ENCODE measurements at places on chromosomes 13 and 19.

GRCh38 chr13:34004676-34005075, 186.7 kb downstream of the RFC3 start:
- DNase-seq = no peak

- no peak for DNase-seq
Measured at GRCh38 chr19:36797786-36798108, 25.1 kb upstream of the ZNF850 start.

DNA sequence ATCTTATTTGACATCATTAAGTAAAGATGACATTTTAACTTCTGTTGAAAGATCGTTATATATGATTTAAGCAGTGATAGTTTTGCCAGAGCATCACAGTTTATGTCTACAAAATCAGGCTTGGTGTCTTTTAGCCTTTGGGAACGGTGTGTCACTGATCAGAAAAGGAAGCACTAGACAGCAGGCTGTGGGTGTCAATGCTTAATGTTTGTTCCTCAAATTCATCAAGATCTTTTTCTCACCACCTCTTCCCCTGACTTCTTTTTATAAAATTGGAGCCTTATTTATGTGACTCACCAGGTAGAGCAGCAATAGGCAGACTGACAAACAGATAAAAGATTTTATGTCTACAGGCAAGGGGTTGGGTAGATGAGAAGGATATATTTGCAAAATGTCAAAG, 1558.5 kb downstream of the EFNB2 start:
- DNase-seq = no peak

DNA sequence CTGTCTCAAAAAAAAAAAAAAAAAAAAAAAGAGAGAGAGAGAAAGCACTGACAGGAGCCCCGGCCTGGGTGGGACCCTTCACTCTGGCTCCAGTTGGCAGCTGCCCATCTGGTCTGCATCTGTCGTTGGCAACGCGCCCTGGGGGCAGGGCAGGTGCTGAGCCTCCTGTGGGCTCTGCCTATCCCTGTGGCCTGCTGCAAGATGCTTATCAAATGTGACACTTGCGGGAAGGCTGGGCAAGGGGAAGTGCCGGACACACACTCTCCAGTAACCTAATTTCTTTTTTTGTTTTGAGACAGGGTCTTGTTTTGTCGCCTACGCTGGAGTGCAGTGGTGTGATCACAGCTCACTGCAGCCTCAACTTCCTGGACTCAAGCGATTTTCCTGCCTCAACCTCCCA, 10.7 kb upstream of the KPTN start:
- no peak for DNase-seq

DNA sequence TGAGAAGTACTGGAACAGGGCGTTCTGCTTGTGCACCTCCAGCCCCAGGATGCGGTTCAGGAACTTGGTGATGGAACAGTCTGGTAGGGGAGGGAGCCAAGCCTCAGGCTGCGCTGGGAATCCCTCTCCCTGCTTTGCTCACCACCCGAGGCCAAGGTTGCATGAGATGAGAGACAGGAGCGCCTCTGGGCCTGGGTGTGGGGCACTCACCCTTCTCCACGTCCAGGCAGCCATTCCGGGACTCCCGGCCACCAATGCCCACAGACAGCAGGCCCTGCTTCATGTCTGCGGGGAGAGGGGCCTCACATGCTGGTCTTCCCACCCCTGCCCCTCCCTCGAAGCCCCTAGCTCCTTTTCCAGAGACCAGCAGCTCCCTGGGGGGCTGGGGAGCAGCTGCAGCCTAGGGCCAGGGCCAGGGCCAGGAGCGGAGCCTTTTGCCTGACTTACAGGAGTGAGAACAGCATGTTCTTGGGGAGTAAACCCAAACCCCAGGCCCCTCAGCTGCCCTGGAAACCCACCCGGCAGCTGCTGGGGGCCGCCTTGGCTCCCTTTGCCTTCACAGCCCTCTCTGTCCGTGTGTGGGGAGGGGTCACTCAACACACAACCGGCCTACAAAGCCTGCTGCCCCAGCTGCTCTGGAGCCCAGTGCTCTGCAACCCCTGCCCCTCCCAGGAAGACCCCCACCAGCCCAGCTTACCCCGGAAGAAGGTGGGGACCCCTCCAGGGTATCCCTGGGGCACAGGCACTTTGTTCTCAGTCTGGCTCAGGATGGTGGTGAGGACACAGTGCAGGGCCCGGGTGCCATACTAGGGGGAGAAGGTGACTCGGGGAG, 7.2 kb downstream of the GPX4 start:
- no peak for DNase-seq

- no peak for DNase-seq
Measured at GRCh38 chr13:52797176-52797575, 51.3 kb downstream of the PCDH8 start.

- DNase-seq = peak; percentile 67
Measured at GRCh38 chr13:21476893-21477472, 17.9 kb upstream of the ZDHHC20 start.

DNA sequence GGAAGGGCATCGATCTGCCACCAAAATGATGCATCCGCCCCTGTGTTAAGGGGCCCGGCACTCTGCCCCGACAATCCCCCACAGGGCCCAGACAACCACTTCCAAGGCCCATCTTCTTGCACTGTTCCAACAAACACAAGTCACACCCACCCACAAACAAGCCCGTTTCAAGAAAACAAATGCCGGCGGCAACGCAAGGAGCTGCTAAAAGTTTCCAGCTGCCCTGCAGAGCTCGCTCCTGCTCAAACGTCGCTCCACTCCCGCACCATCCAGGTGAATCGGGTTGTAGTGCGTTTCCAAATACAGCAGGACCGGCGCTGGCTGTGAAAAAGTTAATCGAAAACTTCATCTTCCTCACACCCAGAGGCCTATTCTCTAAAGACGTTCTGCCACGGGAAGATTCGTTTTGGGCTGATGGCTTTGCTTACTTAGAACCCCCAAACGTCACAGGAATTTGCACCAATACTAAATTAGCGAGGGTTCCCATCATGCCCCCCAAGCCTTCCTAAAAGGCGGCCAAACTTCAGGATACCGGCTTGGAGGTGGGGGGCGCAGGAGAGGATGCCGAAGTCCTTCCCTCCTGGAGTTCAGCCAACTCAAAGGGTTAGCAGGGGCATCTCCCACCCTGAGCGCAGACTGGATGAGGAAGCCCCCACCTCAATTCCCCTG, 107.4 kb upstream of the DOCK9 start:
- no peak for DNase-seq

- no peak for DNase-seq
Measured at GRCh38 chr19:18698321-18699167, 15.1 kb downstream of the CRTC1 start.

DNA sequence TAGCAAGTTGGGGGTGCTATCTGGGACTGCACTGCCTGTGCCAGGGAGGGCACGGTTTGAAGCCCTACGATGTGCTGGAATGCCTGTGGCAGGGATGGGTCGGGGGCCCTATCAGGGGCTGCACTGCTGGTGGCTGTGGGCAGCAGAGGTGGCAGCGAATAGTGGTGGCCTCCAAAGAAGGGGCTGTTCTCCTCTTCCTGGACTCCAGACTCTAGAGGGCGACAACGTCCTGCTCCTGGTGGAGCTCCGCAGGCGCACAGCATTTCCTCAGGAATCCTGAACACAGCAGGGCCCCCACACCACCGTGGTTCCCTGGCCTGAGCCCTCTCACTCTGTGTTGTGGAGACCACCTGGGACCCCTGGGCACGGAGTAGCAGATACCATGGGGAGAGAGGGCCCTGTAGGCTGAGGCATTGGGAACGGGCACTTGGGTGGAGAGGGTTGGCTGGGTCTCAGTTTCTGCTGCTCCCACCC, 145.6 kb downstream of the TNFRSF19 start:
- DNase-seq = no peak

DNA sequence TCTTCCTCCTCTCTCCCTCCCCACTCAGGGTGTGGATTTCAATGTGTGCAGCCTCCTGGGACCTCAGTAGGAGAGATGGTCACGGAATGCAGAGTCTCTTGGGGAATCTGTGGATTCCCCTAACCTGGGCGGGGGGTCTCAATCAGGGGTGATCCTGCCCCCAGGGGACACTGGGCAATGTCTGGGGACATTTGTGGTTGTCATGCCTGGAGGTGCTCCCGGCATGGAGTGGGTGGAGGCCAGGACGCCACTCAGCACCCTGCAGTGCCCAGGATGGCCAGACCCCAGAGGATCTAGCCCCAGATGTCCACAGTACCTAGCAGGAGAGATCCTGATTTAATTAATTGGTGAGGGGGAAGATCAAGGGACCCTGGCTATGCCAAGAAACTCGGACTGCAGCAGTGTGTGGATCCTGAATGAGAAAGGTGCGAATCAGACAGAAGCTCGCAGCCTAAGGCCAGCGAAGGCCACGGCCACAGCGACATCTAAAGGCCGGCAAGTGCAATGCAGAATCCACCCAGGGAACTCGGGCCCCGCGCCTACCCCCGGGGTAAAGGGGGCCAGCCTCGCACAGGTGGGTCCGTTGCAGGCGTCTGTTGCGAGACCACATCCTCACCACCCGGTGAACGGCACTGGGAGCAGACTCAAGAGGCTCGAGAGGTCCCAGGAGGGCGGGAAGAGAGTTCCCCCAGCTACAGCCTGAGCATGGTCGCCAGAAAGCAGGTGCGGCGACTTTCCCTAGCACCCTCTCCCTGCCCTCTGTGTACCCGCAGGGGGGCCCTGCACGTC, 88.8 kb downstream of the GNG7 start:
- DNase-seq = no peak

- no peak for DNase-seq
Measured at GRCh38 chr19:2808129-2808941, 11.3 kb upstream of the ZNF554 start.

DNA sequence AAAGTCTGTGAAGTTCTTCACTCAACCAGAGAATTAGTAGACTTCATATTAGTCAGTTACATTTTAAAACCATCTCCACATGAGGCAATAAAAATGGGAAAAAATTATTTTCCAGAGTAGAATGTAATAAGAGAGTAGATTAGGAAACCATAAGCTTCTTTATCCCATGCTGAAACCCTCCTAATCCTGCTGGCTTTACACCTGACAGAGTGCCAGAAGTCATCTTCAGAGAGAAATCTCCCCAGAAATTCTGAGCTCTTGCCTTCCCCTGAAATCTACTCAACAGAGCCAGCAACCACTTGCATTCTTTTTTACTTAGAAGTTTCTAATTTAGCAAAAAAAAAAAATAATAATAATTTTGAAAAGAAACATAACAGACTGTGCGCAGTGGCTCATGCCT, 279.9 kb downstream of the NHLRC3 start:
- DNase-seq = no peak

DNA sequence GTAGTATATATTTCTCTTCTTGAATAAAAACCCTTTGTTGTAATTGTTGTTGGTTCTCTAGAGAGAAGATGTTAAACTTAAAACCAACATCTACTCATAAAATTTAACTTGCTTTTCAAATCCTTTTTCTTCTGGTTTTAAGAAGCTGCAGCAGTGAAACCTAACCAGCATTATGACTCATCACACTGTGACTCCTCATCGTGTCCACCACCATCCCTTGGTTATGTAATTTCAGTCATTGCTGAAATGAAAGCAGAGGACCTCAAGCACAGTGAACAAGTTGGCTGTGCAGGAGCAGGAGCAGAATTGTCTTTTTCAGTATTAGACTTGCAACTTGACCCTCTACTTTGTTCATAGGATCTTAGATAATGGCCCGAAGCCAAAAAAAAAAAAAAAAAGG, 64.9 kb upstream of the HTR2A start:
- DNase-seq = no peak

DNA sequence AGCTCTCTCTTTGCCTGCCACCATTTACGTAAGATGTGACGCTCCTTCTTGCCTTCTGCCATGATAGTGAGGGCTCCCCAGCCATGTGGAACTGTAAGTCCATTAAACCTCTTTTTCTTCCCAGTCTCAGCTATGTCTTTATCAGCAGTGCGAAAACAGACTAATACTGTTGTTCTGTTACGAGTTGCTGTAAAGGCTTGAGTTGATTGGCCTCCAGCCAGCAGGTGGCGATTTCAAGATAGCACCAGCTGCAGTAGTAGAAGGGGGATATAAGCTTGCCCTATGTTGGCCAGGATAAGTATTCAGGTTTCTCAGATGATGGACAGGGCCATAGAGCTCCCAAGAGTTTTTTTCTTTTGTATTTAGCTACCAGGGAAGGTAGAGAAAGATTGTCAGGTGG, 385.5 kb downstream of the MZT1 start:
- DNase-seq = no peak

- no peak for DNase-seq
Measured at GRCh38 chr19:703651-704446, 4.9 kb upstream of the PALM start.

- peak; percentile 46 for DNase-seq
Measured at GRCh38 chr19:55579766-55580621, 654 bp downstream of the ZNF579 start.

GRCh38 chr13:27644302-27644701, 22.6 kb downstream of the POLR1D start:
- DNase-seq = no peak

DNA sequence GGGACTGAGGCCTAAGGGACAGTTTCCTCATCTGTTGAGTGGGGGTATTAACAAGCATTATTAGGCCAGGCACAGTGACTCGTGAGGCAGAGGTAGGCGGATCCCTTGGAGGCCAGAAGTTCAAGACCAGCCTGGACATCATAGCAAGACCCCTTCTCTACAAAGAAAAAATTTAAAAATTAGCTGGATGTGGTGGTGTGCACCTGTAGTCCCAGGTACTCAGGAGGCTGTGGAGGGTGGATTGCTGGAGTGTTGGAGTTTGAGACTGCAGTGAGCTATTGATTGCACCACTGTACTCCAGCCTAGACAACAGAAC, 11.3 kb upstream of the FOSB start:
- DNase-seq = no peak

DNA sequence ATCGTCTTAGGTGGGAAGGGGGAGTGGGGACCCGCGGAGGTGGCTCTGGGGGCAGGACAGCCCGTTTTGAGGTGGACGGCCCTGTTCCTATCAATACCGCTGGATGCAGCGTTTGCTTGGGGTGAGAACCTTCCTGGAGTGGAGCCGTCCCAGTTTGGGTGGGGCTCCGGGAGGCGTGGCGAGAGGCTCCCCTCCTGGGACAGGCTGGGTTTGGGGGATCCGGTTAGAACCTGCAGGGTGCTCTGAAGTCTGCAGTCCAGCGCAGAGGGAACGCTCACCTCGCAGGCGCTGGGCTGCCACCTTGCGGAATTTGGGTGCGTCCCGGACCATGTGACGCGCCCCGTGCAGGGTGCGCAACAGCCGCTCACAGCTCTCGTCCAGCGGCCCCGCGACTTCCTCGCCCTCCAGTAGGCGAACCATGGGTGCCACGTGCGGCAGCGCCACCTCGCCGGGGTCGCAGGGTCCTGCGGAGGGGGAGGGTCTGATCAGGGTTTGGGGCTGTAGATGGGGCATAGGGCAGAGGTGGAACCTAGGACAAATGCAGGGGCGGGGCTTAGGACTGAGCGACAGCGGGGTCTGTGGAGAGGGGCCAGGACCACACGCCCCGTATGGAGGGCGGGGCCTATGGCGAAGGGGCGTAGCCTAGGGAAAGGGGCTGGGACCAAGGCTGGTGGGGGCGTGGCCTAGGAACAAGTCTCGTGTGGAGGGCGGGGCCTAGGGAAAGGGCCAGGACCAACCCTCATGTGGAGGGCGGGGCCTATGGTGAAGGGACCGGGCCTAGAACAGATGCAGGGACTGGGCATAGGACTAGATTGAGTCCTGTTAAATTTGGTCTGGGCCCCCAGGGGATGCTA, 13.8 kb downstream of the SH2D3A start:
- no peak for DNase-seq

- DNase-seq = peak; percentile 80
Measured at GRCh38 chr19:55643003-55643886, at the start of gene ZNF581. Gene ZNF581 (plus strand): TSS chr19:55643649. CDS start chr19:55644572, 923 bp downstream.

- no peak for DNase-seq
Measured at GRCh38 chr19:49880162-49880869, 2.8 kb downstream of the TBC1D17 start.

- DNase-seq = no peak
Measured at GRCh38 chr19:16033721-16034120, 42.6 kb upstream of the TPM4 start.

- no peak for DNase-seq
Measured at GRCh38 chr13:110524541-110525257, 36.8 kb downstream of the RAB20 start.
